CD4-positive, alpha-beta T cell treated with Interleukin-12 subunit alpha and Interleukin-12 subunit beta, for 1 hour (primary cell): ENCODE measurements at places on chromosomes 5 and 9.

GRCh38 chr9:69019808-69020207 is 5.9 kb upstream of the PRKACG start:
- DNase-seq: peak; percentile 57

DNA sequence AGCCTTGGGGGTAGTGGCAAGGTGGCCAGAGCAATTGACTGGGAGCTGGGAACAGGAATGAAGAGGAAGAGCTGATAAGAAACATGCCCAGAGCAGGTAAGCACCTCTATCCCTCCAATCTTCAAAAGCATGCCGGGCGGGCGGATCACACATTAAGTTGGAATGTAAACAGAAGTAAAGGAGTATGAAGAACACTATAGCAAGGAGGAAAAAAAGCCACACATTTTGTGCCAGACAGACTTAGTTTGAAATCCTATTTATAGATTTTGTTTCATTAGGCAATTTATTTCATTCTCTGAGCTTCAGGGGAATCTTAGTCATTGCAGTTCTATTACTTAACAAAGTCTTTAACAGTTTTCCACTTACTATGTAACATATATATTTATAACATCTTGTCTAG is 173.9 kb upstream of the TNC start:
- no peak for DNase-seq

DNA sequence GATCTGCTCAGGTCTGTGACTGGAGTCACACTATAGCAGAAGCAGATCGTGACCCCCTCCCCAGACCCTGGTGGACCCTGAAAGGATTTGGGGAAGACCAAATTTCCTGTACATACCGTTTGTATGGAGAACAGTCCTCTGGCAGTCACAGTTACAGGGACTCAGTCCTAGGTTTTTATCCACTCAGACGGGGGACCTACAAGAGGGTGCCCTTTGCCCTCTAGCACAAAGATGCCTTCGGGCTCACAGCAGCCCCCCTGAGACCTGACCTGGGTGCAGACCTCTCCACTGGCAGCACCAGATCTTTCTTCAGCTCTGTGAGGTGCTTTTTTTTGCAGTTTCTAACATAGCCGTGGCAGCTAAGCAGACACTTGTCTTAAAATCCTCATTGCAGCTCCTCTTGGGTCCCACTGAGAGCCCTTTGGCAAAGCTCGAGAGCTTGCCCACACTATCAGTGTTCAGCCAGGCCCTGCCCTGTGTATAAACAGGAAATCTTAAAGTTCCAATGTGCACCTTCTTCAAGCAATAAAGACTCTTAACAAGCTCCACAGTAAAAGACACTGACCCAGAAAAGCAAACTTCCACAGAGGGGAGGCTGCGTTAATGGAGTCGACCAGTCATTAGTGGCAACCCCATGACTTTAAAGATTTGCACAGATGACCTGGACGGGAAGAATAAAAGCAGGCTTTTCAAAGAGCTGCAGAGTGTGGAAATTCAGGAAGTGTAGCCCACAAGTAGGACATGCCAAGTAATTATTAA is 71.8 kb upstream of the LHFPL2 start:
- DNase-seq: no peak

DNA sequence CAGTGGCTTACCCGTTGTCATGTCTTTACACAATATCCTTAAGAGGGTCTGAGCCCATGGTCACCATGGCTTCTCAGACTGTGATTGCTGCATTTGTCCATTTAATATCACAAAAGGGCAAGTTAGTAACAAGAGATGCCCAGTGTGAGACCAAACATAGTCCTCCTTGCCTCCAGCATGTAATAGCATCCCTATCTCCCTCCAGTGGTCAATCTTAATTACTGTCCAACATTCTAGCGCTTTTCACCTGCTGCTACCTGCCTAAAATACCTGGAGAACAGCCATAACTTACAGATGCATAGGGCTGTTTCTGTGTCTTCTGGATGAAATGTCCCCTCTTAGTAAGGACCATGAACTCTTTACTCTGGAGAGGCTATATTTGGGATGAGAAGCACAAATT is 267.2 kb upstream of the DAB2 start:
- DNase-seq: no peak

DNA sequence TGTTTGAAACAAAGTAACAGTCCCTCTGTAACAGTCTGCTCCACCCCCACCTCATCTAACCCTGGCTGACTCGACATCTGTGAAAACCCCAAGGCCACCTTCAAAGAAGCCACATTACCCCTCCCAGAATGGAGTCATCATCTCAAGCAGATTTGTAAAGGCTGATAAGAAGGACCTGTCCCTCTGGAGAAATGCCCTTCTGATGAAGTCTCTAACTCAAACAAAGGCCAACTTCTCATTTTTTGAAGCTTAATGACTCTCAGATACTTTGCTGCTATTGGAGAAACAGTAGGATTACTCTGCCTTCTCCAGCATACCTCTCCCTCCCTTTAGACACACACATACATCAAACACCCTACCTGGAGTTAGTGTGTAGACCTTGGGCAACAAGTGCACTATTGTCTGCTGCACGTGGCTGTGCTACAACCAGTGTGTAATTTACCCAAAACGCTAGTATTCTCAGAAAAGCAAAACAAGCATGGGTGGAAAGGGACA is 5.3 kb upstream of the SUSD1 start:
- DNase-seq: peak; percentile 72

DNA sequence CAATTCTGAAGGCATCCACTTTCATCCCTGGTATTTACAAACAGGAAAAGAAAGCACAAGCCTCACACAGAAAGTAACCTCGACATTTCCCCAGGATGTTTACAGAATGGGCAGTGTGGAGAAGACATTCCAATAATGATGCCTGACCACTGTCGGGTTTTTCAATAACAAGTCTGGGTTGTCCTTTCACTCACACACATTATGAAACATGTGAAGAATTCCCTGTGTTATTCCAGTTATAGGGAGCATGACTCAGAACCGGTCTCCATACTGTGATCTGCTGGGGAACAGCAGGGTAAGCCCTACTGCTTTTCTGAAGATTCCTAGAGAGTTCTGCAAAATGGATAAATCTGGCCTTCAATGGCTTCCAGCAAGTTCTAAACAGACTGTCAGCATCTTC is 155.3 kb downstream of the ADAMTS12 start:
- DNase-seq: no peak

DNA sequence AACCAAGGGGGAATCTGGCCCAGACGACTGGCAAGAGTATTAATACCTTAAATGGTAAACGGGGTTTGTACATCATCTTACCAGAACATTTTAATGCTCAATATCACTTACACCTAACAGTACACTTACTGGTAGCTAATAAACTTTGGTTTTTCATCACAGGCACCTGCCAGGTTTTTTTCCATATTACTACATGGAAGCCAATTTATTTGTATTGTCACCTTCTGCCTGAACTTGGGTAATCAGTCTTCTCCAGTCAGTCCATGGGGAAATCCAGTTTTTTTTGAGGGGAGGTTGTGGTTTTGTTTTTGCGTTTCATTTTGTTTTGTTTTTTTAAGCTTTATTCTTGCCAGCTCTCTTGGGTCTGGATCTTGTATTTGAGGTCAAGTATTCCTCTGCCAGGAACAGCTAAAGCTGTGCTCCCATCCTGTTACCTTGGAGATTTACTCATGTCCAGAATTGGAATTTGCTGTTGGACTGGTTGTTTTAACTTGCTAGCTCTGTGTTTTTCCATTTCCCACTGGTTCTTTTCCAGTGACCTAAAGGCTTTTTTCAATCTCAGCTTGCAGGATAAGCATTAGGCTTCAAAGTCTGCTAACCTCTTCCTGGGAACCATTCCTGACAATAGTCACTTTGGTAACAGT is 11.1 kb upstream of the NADK2 start:
- DNase-seq: no peak

GRCh38 chr5:177313561-177314259 is 2.0 kb upstream of the MXD3 start:
- no peak for DNase-seq

DNA sequence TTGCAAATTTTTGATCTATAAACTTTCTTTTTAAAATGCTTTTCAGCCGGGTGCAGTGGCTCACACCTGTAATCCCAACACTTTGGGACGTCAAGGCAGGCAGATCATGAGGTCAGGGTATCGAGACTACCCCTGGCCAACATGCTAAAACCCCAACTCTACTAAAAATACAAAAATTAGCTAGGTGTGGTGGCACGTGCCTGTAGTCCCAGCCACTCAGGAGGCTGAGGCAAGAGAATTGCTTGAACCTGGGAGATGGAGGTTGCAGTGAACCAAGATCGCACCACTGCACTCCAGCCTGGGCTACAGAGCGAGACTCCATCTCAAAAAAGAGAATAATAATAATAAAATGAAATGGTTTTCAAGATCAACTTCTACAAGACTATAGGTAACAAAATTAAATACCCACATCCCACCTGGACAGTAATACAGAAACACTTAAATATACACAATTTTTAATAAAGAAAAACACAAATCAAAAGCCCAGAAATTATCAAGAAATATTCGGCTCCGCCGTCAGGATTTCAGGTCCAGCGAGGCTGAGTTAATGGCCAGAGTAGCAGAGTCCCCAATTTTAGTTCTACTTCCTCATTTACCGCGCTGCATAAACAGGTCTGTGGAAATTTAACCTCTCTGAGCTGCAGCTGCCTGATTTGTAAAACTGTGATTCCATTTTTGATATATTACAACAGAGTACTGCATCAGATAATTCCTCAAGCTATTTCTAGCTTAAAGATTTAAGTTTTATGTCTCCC is 4.0 kb downstream of the TUT7 start:
- DNase-seq: no peak

GRCh38 chr9:5510360-5510931 is at the start of gene PDCD1LG2:
PDCD1LG2 (plus strand) TSS chr9:5510531; CDS start chr9:5522547, 12,016 bp downstream.
- peak; percentile 29 for DNase-seq

GRCh38 chr5:76069061-76069735 is 14.0 kb upstream of the SV2C start:
- DNase-seq: no peak

- DNase-seq: no peak
These were observed 372.2 kb downstream of the TMEM232 start for GRCh38 chr5:110354311-110354710.

GRCh38 chr5:74352256-74352655 is 288.3 kb downstream of the ENC1 start:
- no peak for DNase-seq

- no peak for DNase-seq
These were observed 199.0 kb downstream of the CACNA1B start for GRCh38 chr9:138076650-138077009.

GRCh38 chr5:137442660-137443059 is 56.5 kb downstream of the SPOCK1 start:
- no peak for DNase-seq

DNA sequence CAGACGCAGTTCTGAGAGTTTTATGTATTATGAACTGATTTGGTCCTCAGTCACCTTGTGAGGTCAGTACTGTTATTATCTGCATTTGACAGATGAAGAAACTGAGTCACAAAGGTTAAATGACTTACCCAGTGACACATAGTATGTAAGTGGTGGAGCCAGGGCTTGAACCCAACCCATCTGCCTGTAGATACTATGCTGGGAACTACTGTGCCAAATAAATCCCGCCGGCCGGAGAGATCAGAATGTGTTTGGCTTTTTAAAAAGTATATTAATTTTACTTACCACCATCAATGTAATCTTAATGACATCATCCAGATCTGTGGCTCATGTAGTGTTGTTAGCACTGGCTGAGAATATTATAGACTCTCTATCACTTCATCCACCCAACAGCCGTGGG is 80.8 kb downstream of the ZNF618 start:
- no peak for DNase-seq
